ENCODE measurements at places on chromosomes 1 and 21.
A peak's percentile ranks its signal among the peaks of the same experiment; 100 is the strongest.

DNA sequence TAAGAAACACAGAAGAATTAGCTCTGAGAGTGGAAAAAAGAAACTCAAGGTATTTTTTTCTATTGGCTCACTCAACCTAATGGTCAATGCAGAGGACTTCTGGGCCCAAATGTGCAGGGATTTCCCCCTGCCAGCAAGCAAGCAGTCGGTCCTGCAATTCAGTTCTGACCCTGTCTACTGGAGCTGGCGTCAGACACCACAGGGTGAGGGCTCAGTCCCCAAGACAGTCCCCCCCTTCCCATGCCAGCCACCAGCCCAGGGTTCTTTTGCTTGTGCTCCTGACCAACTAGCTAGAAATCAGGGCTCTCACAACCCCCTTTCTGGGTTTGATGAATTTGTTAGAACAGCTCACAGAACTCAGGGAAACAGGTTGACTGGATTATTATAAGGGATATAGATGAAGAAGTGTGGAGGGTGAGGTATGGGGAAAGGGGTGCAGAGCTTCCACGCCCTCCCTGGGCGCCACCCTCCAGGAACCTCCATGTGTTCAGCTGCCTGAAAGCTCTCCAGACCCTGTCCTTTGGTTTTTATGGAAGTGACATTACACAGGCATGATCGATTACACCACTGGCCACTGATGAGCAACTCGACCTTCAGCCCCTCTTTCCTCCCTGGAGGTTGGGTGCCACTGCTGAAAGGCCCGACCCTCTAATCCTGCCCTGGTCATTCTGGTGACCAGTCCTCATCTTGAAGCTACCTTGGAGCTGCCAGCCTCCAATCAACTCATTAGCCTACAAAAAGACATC lies 22.5 kb upstream of the PWP2 start:
- peaks cover 93% of the 10 kb centered on the region for H3K36me3 ChIP-seq
- no peaks in the 10 kb centered on the region for H3K27me3 ChIP-seq
- peaks cover 56% of the 10 kb centered on the region for H3K4me1 ChIP-seq
- no peak overlapping the region for H3K4me3 ChIP-seq

- H3K4me3 ChIP-seq, result no peak overlapping the region
- peaks cover 36% of the 10 kb centered on the region for H3K36me3 ChIP-seq
- no peak overlapping the region for H3K27ac ChIP-seq
- H3K27me3 ChIP-seq, result no peaks in the 10 kb centered on the region
These were observed 139.2 kb downstream of the ZMYM4 start for GRCh38 chr1:35407743-35408142.

GRCh38 chr1:186566140-186566855 lies 105.4 kb upstream of the PDC start:
- no peak overlapping the region for H3K27ac ChIP-seq
- DNase-seq, result no peak
- H3K36me3 ChIP-seq, result no peaks in the 10 kb centered on the region
- H3K4me1 ChIP-seq, result no peaks in the 10 kb centered on the region

- peaks cover 3% of the 10 kb centered on the region for H3K4me1 ChIP-seq
- H3K4me3 ChIP-seq, result peak overlapping the region; percentile 34
- H3K36me3 ChIP-seq, result no peaks in the 10 kb centered on the region
- H3K27me3 ChIP-seq, result no peaks in the 10 kb centered on the region
- no peak for DNase-seq
These were observed 4.9 kb upstream of the GBP1 start for GRCh38 chr1:89069951-89070350.

- no peak for DNase-seq
- no peaks in the 10 kb centered on the region for H3K27me3 ChIP-seq
- H3K4me3 ChIP-seq, result no peak overlapping the region
- peak overlapping the region; percentile 73 for H3K27ac ChIP-seq
- H3K4me1 ChIP-seq, result peaks cover 13% of the 10 kb centered on the region
- no peaks in the 10 kb centered on the region for H3K36me3 ChIP-seq
These were observed 23.3 kb upstream of the CD55 start for GRCh38 chr1:207298186-207298585.

- DNase-seq, result peak; percentile 50
- H3K4me3 ChIP-seq, result no peak overlapping the region
- H3K27me3 ChIP-seq, result no peaks in the 10 kb centered on the region
- H3K4me1 ChIP-seq, result peaks cover 28% of the 10 kb centered on the region
- H3K36me3 ChIP-seq, result no peaks in the 10 kb centered on the region
These were observed 38.5 kb downstream of the IER5 start for GRCh38 chr1:181126871-181127587.

GRCh38 chr1:172446547-172446946 lies 2.7 kb upstream of the PIGC start:
- no peaks in the 10 kb centered on the region for H3K27me3 ChIP-seq
- H3K27ac ChIP-seq, result no peak overlapping the region
- no peak for DNase-seq
- H3K4me1 ChIP-seq, result peaks cover 30% of the 10 kb centered on the region
- no peak overlapping the region for H3K4me3 ChIP-seq

- H3K4me3 ChIP-seq, result no peak overlapping the region
- no peaks in the 10 kb centered on the region for H3K36me3 ChIP-seq
- no peak for DNase-seq
- H3K4me1 ChIP-seq, result no peaks in the 10 kb centered on the region
These were observed 43.8 kb downstream of the ACTL8 start for GRCh38 chr1:17798799-17799382.

DNA sequence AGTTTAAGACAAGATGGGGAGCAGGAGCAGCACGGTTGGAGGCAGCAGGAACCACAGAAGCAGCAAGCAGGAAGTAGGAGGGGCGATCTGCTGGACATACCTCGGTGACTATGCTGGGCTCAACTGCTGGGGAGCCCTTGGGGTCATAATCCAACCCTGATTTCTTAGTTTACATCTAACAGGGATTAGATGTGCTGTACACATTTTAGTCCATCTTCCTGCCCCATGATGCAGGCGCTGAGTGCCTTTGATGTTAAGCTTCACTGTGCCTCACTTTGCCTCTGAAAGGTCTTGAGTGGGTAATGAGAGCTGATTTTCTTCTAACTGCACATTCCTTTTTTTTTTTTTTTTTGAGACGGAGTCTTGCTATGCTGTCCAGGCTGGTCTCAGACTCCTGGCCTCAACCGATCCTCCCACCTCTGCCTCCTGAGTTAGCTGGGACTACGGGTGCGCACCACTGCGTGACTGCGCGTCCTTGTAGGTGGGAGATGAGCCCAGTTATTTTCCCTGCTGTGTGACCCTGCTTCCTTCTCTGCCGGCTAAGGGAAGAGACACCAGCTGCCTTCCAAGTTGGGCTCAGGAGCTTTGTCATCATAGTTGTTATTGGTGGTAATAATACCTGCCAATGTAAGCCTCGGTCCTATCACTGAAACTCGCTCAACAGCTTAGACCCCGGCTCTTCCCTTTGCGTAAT lies 1.1 kb upstream of the RCAN3 start:
- peak; percentile 60 for DNase-seq
- H3K27ac ChIP-seq, result peak overlapping the region; percentile 94
- no peaks in the 10 kb centered on the region for H3K27me3 ChIP-seq
- peaks cover 28% of the 10 kb centered on the region for H3K4me1 ChIP-seq
- no peaks in the 10 kb centered on the region for H3K36me3 ChIP-seq

DNA sequence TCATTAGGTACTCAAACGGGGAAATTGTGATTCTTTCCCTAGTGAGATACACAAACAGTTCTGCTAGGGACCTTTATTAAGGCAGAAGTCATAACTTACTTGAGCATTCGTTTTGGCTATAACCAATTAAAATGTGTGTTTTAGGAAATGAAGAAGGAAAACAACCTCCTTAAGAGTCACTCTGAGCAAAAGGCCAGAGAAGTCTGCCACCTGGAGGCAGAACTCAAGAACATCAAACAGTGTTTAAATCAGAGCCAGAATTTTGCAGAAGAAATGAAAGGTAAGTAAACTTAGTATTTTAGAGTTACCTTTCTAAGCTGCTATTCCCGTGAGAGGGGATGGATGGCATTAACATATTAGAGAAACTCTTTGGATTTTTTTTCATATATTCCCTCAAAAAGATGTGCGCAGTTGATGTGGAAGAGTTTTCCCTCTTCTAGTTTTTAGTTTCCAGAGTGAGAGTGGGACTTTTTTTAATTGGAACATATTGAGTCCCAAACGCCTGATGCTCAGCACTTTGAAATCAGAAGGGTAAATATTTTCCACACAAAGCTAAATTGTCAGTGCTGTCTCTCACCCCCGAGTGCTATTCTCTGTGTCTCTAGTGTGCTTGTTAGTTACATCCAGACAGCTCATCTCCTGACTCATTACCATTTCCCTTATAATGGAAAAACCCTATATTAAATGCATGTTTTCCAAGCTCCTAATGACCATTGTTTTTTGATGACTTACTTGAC lies 34.9 kb downstream of the CENPF start:
- peaks cover 3% of the 10 kb centered on the region for H3K4me1 ChIP-seq
- DNase-seq, result no peak
- no peak overlapping the region for H3K27ac ChIP-seq
- H3K4me3 ChIP-seq, result no peak overlapping the region
- no peaks in the 10 kb centered on the region for H3K27me3 ChIP-seq

GRCh38 chr1:224700918-224701531 lies 84.9 kb downstream of the CNIH3 start:
- no peak overlapping the region for H3K27ac ChIP-seq
- DNase-seq, result no peak
- H3K27me3 ChIP-seq, result no peaks in the 10 kb centered on the region
- no peaks in the 10 kb centered on the region for H3K36me3 ChIP-seq
- H3K4me3 ChIP-seq, result no peak overlapping the region
- H3K4me1 ChIP-seq, result no peaks in the 10 kb centered on the region

- no peak for DNase-seq
- H3K27me3 ChIP-seq, result no peaks in the 10 kb centered on the region
- no peak overlapping the region for H3K27ac ChIP-seq
- H3K4me3 ChIP-seq, result peak overlapping the region; percentile 82
These were observed 1.8 kb downstream of the IFNAR2 start for GRCh38 chr21:33231526-33231925.

- DNase-seq, result no peak
- peak overlapping the region; percentile 74 for H3K27ac ChIP-seq
- no peaks in the 10 kb centered on the region for H3K36me3 ChIP-seq
- H3K4me1 ChIP-seq, result peaks cover 31% of the 10 kb centered on the region
- no peaks in the 10 kb centered on the region for H3K27me3 ChIP-seq
These were observed 8.1 kb upstream of the TACSTD2 start for GRCh38 chr1:58585166-58585565.

DNA sequence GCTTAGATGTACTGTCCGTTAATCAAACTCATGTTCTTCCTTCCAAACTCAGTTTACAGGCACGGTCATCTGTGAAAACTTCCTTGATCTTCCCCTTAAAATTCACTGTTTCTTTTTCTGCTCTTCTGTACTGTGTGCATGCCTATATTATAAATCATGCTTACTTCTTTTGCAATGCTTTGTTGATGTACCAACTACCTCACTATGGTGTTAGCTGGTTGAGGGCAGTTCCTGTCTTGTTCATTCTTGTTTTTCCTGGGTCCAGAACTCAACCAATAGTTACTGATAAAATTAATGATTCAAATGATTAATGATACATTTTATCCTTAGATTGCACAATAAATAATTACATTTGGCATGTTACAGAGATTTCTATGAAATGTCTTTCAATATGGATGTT lies 163.8 kb downstream of the CHRM3 start:
- H3K27me3 ChIP-seq, result no peaks in the 10 kb centered on the region
- H3K36me3 ChIP-seq, result no peaks in the 10 kb centered on the region
- H3K4me1 ChIP-seq, result no peaks in the 10 kb centered on the region
- no peak overlapping the region for H3K4me3 ChIP-seq
- DNase-seq, result no peak
- H3K27ac ChIP-seq, result no peak overlapping the region

DNA sequence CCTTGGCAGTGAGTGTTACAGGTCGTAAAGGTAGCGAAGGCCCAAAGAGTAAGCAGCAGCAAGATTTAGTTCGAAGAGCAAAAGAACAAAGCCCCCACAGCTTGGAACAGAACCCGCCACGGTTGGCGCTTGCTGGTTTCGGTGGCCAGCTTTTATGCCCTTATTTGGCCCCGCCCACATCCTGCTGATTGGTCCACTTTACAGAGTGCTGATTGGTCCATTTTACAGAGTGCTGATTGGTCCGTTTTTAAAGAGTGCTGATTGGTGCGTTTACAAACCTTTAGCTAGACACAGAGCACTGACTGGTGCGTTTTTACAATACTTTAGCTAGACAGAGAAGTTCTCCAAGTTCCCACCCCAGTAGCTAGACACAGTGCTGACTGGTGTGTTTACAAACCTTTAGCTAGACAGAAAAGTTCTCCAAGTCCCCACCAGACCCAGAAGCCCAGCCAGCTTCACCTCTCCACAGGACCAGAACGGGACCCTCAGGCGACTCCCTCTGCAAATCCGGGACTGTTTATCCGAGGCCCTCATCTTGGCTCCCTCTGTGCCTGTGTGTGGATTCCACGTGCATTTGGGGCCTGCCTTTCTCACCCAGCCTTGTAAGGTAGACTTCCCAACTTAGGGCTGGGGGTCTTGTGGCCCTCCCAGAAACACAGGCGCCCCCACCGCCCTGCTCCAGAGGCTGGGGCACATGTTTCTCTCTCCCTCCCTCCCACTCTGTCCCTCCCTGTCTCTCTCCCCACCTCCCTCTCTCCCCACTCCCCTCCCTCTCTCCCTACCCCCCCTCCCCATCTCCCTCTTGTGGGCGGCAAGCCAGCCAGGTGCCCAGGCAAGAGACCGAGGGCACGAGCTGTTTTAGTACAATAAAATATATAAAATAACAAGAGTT lies 12.6 kb downstream of the FTCD start:
- no peaks in the 10 kb centered on the region for H3K27me3 ChIP-seq
- no peaks in the 10 kb centered on the region for H3K36me3 ChIP-seq
- no peaks in the 10 kb centered on the region for H3K4me1 ChIP-seq
- H3K27ac ChIP-seq, result no peak overlapping the region
- DNase-seq, result no peak

DNA sequence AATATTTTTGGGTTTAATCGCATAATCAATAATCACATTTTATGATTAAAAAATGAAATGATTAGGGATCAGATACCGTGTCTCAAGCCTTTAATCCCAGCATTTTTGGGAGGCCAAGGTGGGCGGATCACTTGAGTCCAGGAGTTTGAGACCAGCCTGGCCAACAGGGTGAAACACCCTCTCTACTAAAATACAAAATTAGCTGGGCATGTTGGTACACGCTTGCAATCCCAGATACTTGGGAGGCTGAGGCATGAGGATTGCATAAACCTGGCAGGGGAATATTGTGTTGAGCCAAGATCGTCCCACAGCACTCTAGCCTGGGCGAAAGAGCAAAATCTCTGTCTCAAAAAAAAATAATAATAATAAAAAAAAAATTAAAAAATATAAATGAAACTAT lies 1581.4 kb downstream of the KCNT2 start:
- H3K27ac ChIP-seq, result no peak overlapping the region
- DNase-seq, result no peak
- H3K27me3 ChIP-seq, result no peaks in the 10 kb centered on the region
- no peak overlapping the region for H3K4me3 ChIP-seq
- H3K4me1 ChIP-seq, result no peaks in the 10 kb centered on the region
- H3K36me3 ChIP-seq, result no peaks in the 10 kb centered on the region

GRCh38 chr1:42298520-42298919 lies 36.5 kb downstream of the FOXJ3 start:
- H3K4me1 ChIP-seq, result no peaks in the 10 kb centered on the region
- DNase-seq, result no peak
- H3K36me3 ChIP-seq, result no peaks in the 10 kb centered on the region
- H3K4me3 ChIP-seq, result no peak overlapping the region
- H3K27ac ChIP-seq, result no peak overlapping the region
